NCI-H226 (cell line): ENCODE measurements at places on chromosomes 16 and 17.
A peak's percentile ranks its signal among the peaks of the same experiment; 100 is the strongest.

DNA sequence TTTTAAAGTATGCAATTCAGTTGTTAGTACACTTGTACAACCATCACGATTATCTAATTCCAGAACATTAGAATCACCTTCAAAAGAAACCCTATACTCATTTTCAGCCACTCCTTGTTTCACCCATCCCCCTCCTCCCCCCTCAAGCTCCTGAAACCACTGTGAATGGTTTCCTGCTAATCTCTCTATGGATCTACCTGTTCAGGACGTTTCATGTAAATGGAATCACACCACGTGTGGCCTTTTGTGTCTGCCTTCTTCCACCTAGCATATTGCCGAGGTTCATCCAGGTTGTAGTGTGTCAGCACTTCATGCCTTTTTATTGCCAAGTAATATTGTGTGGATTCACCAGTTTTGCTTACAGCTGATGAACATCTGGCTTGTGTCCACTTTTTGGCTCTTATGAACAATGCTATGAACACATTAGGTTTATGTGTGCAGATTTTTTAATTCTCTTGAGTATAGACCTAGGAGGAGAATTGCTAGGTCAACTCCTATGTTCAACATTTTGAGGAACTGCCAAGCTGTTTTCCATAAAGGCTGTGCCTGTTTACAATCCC lies 17.8 kb downstream of the EIF4A3 start:
- no peak for DNase-seq

- no peak for DNase-seq
Measured at GRCh38 chr17:35977509-35977908, 3.8 kb downstream of the CCL16 start.

DNA sequence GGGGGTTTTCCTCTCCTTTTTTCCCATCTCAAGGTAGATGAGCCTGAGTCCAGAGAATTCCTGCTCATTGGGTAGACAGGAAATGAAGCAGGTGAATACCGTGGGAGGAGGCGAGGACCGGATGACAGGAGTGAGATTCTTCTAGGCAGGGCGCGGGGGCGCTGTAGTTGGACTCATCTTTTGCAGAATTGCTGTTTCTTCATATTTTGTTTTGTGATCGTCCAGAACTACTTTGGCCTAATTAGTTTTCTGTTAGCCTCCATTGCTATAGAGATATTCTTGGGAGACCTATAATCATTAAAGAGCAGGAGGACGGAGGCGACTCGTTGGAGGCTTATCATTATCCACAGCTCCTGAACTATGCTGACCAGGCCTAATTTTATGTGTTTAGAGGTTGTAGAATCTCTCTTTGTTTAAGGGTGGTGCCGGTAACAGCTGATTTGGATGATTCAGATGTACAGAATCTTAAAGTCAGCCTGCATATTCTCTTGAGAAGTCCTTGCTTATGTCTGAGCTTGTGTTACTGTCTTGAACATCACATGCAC lies 650 bp downstream of the ATP6V0A1 start:
- DNase-seq = peak; percentile 59

GRCh38 chr17:4220655-4221054 lies 43.1 kb downstream of the ANKFY1 start:
- no peak for DNase-seq

DNA sequence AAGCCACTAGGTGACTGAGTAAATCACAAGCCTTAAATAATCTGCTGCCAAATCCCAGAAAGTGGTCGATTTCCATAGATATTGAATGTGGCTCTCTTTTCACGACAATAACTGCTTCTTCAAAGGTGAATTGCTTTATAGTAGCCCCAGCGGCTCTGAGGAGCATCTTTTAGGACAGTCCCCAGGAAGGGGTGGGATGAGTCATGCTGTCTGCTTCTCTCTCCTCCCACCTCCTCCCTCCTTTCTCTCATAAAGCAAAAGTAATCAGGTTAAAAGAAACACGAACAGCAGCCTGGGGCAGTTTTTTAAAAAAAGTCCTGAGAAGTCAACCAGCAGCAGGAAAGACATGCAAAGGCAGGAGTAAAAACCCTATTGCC lies 1.8 kb downstream of the KIAA0513 start:
- DNase-seq = peak; percentile 65
